GM04503 (cell line): ENCODE measurements at places on chromosomes 12 and 14.

DNA sequence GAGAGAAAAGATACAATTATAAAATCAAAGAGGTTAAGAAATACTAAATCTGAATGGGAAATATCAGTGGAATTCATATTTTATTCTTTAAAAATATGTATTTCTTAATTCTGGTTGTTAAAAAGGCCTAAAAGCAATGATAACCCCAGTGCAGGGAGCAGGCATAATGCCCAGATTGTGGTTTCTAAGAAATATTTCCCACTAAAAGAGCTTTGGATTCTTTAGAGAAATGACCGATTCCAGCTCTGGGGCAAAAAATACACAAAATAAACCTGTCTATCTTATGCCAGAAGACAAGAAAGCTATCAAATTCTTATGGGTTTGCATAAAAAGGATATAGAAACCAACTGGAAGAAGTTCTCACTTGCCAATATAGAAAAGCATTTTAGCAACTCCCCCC is 71.6 kb downstream of the PDE6H start:
- peak; percentile 28 for DNase-seq

- no peak for DNase-seq
Observed at GRCh38 chr14:89564286-89564957, 147.4 kb upstream of the FOXN3 start.

DNA sequence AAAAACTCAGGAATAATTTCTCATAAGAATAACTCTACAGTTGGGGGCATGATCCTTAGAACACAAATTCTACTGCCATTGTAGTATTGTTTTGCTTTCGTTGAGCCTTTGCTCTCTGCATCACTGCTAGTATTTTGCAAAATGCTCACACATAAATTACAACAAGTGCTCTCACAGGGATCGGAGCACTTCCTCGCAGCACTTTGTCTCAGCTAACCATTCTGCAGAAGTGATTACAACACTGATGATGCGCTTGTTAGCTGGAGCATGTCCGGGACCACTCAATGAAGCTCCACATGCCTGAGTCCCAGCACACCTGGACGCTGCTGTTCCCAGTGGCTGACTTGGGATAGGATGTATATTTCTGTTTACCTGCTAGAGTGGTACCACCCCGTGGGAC is 31.6 kb downstream of the MOAP1 start:
- DNase-seq, result no peak

- DNase-seq, result no peak
Observed at GRCh38 chr14:100323121-100323941, at the start of gene SLC25A47. TSS of gene SLC25A47 (plus strand) at chr14:100323339. CDS start at chr14:100323415, 76 bp downstream.

- DNase-seq, result no peak
Observed at GRCh38 chr12:66168410-66168809, 1.4 kb downstream of the TMBIM4 start.

DNA sequence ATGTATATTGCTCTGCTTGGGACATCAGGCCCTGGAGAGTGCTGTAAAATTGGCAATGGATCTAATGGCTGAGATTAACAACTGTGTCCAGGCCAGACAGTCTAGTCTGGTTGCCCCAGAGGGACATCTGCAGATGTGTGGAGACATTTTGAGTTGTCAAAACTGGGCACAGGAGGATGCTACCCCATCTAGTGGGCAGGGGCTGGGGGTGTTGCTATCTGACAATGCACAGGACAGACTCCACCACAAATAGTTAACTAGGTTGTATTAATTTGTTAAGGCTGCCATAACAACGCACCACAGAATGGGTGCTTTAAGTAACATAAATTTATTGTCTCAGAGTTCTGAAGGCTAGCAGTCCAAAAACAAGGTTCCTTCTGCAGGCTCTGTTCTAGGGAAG is 302.5 kb upstream of the AMIGO2 start:
- no peak for DNase-seq

- DNase-seq, result no peak
Observed at GRCh38 chr12:106113446-106113823, 25.3 kb downstream of the NUAK1 start.

DNA sequence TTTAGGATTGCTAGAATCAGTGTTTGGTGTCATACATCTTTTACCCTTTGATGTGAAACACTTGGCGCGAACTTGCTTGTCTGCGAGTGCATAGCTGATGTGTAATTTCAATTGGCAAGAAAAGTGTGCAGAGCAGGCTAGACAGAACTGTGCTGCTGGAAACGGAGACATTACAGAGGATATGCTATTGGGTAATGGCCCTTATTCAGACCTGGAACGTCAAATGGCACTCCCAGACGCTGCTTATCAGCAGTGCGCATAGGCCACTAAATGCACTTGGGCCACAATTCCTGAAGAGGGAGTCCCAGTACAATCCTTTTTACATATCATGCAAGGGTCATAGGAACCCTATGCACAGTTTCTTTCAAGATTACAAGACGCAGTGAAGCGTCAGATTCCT is 15.7 kb upstream of the SLC10A1 start:
- DNase-seq, result no peak

- peak; percentile 90 for DNase-seq
Observed at GRCh38 chr14:58280954-58281787, 17.2 kb upstream of the ARID4A start.

DNA sequence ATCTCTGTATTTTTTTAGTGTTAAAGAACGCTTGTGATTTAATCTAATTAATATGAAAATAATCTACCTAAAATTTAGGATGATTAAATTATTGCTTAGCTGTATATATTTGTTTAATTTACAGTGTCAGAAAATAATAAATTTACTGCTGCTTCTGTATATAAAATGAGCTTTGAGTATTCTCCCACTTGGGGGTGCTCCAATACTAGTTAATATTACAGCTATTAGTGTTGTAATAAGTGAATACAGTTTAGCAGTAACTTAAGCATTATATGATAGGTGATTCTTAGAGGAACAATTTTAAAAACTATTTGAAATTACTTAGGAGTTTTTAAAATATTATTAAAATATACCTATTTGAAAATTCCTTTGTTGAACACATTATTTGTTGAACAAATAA is 62.2 kb downstream of the PAPOLA start:
- DNase-seq, result no peak

GRCh38 chr12:47888153-47888819 is 16.5 kb downstream of the VDR start:
- no peak for DNase-seq

DNA sequence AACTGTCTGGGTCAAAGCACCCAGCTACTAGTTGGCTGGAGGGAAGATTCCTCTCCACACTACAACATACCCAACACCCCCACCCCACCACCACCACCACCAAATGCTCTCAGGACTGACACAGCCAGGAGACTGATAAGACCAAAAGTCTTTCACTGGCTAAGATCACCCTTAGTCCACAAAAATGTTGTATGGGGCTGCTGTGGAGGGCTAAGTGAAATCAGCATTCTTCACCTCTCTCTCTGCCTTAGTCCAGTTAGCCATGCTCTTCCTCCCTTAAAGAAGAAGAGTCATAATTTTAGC is 106.2 kb downstream of the NUAK1 start:
- no peak for DNase-seq

DNA sequence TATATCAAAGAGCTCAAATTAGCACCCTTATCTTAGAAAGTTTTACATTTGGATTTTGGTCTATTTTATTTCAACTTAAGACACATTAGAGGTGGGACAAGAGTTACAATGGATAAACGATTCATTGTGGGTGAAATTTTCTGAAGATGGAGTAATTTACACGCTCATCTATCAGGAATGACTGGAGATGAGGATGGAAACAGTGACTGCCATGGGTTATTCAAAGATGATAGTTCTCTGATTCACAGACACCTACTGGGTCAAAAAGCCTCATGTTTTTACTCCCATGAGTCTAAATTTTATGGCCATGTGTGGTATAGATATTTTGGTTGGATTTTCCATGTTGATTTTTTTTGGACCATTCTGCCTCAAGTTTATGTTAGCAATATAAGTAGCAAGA is 22.1 kb downstream of the SAMD4A start:
- no peak for DNase-seq

GRCh38 chr14:34792598-34792997 is 78.2 kb upstream of the CFL2 start:
- DNase-seq, result no peak

GRCh38 chr12:4392223-4392742 is 12.8 kb upstream of the FGF23 start:
- no peak for DNase-seq

DNA sequence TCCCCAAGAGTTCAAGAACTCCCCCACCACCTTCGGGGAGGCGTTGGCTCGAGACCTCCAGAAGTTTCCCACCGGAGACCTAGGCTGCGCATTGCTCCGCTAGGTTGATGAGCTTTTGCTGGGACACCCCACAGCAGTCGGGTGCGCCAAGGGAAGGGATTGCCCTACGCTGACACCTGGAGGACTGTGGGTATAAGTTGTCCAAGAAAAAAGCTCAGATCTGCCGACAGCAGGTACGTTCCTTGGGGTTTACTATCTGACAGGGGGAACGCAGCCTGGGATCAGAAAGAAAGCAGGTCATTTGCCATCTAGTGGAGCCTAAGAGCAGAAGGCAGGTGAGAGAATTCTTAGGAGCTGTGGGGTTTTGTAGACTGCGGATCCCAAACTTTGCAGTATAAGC is 98.8 kb downstream of the FRMD6 start:
- no peak for DNase-seq

GRCh38 chr12:1500095-1500801 is 94.1 kb downstream of the FBXL14 start:
- peak; percentile 56 for DNase-seq

- no peak for DNase-seq
Observed at GRCh38 chr14:59328454-59328853, 136.7 kb downstream of the GPR135 start.

DNA sequence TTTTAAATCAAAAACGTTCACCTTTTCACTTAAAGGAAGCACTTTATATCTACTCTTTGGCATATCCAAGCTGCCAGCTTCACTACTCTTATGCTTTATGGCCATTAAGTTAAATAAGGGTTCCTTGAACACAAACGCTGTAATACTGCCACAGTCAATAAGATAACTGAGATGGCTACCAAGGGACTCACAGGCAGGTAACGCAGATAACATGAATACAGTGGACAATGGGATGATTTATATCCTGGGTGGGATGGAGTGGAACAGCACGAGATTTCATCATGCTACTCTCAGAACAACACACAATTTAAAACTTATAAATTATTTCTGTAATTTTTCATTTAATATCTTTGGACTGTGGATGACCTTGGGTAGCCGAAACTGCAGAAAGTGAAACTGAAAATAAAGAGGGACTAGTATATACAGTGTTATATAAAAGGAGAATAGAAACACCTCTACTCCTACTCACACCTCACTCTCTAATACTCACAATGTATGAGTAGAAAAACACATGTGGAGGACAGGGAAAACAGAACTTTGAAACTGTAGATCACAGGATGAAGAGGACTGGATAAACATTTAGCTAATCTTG is 367.3 kb downstream of the C12orf50 start:
- DNase-seq, result no peak

DNA sequence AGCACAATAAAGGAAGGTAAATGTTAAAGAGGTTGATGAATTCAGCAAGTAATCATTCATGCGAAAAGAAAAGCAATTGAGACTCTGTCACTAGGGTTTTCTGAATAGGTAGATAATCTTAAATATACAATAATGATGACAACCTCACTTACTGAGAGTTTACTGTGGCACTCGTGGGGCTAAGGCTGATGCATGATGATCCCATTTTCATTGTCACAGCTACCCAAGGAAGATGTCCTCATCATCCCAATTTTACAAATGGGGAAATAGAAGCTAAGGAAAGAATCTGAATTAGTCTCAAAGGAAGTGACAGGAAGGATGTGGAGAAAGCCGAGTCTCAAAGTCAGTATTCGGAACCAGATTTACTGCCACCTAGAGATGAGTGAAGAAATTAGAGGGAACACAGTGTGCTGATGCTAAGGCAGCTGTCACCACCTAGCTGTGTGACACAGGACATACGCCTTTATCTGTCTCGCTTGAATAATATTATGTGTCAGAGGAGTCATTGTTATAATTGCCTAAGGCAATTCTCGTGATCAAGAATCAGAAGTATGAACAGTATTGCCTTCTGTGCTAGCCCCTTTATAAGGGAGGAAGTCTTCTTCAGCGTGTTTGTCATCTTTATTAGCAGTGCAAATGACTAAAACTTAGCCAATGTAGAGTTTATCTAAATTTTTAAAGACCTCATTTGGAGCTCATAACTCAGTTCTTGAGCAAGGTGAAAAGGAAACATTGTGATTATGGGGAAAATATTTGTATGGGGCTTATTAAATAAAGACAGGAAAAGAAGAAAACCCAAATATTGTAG is 63.2 kb downstream of the ERGIC2 start:
- DNase-seq, result no peak

DNA sequence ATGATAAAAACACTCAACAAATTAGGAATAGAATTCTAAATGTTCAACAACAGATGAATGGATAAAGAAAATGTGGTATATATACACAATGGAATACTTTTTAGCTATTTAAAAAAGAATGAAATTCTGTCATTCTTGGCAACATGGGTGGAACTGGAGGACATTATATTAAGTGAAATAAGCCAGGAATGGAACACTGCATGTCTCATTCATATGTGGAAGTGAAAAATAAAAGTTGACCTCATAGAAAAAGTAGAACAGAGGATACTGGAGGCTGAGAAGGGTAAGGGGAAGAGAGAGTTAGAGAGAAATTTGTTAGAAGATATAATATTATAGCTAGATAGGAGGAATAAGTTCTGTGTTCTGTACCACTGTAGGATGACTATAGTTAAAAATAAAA is 35.8 kb upstream of the ZFP36L1 start:
- no peak for DNase-seq

DNA sequence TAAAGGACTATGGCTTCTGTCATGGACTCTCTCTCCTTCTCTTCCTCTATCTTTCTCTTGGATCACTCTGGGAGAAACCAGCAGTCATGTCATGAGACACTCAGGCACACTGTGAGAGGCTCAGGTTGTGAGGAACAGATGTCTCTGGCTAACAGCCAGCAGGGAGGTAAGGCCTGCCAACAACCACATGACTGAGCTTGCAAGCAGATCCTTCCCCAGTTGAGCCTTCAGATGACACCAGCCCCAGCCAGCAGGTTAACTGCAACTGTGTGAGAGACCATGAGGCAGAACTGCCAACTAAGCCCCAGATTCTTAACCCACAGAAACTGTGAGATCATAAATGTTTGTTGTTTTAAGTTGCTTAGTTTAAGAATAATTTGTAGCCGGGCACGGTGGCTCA is 90.6 kb downstream of the VCPKMT start:
- DNase-seq, result no peak

DNA sequence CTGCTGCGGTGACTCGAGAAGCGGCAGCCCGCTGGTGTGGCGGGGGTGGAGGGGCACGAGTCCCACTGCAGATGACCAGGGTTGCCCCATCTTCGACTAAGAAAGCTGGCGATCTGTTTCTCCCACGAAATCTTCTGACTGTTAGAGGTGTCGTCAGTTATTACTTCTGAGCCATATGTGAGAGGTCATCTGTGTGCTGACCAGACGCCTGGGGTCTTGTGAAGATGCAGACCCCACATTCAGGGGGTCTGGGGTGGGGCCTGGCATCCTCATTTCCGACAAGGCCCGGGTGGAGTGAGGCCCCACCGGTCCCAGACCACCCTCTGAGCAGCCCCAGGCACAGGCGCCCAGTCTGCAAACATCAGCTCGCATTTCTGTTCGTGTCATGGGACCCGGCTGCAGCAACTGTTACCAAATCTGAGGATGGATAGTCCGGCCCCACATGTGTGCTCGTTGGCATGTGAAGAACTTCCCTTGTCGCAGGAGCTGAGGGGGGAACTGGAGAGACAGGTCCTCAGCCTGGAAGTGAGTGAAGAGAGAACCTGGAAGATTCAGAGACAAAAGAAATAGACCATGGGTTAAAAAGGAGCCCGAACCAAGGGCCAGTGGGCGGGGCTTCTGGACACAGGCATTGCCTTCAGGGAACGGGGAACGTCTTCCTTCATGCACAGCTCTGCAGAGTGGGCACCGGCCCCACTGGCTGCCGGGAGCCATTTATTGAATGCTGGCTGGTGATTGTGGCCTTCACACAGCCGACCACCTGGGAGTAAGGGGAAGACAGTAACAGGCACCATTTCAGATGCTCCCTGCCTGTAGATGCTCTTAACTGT is 135.2 kb downstream of the ADGRD1 start:
- DNase-seq, result no peak
